Tibial artery (tissue), 4 donors: ENCODE measurements at places on chromosomes 5 and 9.

DNA sequence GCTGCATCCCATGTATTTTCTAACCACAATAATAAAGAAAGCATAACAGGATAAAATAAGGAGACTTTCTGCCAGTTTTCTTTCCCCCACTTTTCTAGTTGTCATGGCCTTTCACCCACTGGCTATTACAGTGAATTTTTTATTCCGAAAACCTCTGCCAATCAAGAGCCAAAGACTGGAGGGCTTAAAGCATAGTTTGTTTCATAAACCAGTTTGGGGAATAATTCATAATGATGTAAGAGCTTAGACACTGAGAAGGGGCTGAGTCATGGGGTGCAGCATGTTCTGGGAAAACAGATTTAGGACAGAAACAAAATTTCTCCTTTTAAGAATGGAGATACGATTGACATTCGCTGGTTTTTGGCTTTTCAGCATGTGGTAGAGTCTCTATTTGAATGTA lies 4.4 kb upstream of the GLIPR2 start:
- DNase-seq: no peak

DNA sequence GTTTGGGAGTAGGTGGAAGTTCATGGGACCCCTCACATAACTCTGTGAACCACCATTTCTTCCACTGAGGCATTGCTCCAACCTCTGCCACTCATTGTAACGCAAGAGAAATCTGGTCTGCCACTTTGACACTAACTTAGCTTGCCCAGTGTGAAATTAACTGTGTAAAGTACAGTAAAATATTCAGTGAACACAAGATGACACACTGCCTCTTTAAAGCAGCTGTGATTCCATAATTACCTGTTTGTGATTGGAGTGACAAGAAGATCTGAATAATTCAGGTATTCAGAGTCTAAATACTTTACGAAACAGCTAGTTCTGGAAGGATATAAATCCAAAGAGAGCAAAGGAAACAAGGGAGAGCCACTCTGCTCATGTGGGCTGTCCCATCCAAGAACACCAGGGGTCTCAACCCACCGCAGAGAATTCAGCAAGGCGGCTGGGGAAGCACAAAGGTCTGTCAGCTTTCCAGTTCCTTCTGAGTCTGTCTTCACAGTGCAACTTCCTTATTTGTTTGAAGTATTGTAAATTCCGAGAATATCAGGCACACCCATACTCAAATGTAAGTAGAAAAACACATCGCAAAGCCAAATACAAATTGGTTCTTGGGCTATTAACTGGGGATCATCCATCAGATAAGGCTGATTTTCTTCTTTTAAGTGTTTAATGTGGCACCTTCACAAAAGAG lies 86.9 kb downstream of the GNAQ start:
- DNase-seq: no peak

DNA sequence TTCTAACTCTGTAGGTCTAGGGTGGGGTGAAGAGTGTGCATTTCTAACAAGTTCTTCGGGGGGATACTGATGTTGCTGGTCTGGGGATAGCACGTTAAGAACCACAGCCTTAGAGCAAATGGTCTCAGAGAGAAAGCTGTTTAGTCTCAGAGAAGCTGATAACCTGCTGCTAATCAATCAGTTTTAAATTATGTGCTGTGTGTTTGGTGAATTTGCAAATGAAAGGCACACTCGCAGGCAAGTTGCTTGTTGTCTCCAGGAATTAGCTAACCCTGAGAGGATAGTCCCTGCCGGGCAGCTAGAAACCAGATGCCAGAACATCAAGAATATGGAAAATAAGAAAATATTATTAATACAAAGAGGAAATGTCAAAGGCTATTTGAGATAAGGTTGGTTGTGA lies 79.2 kb downstream of the DMRT2 start:
- DNase-seq: no peak

GRCh38 chr5:83142526-83142925 lies 65.2 kb downstream of the XRCC4 start:
- no peak for DNase-seq

- DNase-seq: no peak
Measured at GRCh38 chr5:154465169-154465568, 12.9 kb downstream of the HAND1 start.

DNA sequence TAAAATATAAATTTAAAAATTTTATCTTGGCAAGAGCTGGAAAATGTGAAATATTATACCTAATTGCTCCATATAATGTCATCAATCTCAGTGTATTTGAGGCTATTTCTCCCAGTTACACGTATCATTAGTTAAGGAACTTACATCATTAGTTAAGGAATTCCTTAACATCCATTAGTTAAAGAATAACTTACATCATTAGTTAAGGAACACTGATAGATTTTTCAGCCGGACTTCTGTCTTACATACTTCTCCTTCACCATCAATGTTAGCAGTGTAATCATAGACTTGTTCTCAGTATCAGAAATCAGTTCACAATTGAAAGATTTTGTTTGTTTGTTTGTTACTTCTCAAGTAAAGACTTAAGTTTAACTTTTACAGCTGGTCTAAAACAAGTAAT lies 524.4 kb upstream of the CHD1 start:
- DNase-seq: no peak

GRCh38 chr9:89848060-89849040 lies 243.5 kb downstream of the GADD45G start:
- no peak for DNase-seq

GRCh38 chr5:19837536-19838174 lies 150.3 kb downstream of the CDH18 start:
- DNase-seq: no peak

GRCh38 chr9:84858364-84858763 lies 188.8 kb downstream of the NTRK2 start:
- no peak for DNase-seq

DNA sequence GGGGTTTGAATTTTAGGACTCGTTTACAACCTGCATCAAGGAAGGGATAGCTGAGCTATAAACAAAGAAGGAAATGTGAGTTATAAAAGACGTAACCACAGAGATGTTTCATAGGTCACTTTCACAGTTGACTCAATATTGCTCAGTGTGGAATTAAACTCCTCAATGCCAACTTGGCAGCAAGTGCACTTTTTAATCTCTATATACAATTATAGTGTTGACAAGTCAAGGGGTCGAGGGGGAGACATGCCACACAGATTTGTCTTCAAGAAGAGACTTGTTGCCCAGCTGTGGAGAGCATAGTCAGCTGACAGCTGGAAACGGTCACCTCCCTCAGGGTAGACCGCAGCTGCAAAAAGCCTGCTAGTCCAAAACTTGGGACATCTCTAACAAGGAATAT lies 163.4 kb upstream of the DMAC1 start:
- DNase-seq: no peak

- DNase-seq: no peak
Measured at GRCh38 chr9:70978085-70978484, 143.3 kb downstream of the TRPM3 start.

GRCh38 chr9:1718836-1719235 lies 296.3 kb upstream of the SMARCA2 start:
- no peak for DNase-seq

DNA sequence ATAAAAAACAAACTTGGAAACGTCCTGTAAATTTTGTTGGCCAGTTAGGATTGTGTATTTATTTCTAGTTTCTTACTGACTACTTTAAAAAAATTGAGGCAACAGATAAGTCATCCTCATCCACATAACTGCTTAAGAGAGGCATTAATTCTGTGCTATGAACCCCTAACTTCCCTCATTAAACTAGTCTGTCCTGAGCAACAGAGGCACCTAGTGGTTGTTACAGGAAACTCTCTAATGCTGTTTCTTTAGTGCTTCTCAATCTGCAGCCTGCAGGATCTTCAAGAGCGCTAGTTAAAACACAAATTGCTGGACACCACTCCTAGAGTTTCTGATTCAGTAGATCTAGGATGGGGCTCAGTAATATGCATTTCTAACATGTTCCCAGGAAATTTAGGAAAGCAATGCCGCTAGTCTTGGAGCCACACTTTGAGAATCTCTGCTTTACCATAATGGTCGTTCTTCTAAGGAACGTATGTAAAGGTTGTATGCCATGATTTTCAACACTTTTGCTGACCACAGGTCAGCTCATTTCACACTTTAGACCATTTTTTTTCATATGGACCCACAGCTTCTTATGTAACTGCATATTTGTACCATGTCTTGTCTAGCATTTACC lies 410.1 kb upstream of the SMARCA2 start:
- no peak for DNase-seq

DNA sequence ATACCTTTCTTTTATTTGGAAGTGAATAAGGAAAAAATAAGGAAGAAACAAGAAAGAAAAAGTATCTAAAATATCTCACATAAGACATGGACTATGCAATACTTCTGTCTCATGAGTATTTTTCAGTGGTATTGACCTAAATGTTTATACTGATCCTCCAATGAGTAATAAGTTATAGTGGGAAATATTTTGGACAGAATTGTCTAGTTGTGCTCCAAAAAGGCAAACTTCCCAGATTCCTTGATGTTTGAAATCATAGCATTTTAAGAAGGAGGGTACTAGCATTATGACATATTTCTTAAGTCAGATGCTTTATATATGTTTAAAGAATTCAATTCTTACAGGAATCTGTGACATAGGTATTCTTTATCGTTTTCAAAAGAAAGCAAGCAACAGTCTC lies 34.5 kb upstream of the BASP1 start:
- DNase-seq: no peak

- DNase-seq: no peak
Measured at GRCh38 chr5:12477554-12477953, 573.3 kb upstream of the CTNND2 start.

DNA sequence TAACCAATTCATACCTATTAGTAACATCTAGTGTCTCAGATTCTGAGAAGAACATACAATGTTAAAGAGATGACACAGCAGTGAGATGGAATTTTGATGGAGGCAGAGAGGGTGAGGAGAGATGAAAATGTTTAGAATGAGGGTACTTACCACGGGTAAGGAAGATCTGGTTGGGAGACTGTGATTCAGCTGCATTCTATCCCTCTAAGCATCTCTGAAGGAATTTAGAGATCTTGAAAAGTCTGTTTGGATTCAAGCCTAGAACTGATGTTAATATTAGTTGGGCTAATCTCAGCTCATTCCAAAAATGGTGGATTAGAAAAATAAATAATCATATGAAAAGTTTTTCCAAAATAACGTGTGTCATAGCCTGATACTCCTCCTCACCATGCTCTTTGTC lies 191.5 kb upstream of the CLINT1 start:
- DNase-seq: no peak
